Kasumi-1 (cell line): ENCODE measurements at places on chromosomes 13 and 19.

DNA sequence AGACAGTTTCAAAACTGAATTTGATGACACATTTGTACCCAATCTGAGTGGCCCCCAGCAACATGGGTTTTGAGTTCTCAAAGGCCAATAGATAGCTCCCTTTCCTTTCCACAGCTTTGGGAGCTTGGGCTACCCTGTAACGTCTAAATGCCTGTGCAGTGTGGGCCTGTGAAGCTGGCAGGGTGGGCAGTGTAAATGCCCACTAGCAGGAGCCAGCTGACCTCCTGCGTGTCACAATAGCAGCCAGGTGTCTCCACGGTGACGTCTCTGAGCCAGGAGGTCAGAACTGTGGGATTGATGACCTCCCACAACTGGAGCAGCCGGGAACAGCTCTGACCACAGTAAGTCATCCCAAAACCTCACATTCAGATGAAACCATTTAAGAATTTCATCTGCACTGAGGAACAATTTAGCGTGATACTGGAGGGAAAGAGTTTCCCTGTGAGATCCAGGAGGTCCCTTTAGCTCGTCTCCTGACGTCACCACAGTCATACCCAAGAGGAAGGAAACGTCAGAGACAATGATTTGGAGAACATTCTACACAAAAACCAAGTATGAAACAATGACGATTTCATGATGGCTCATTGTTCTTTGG lies at the start of gene IPO5:
IPO5 (plus strand) TSS at position 300 of the 595 bp plus-strand sequence. CDS start 23,022 bp downstream, outside the sequence.
- no peak for DNase-seq

DNA sequence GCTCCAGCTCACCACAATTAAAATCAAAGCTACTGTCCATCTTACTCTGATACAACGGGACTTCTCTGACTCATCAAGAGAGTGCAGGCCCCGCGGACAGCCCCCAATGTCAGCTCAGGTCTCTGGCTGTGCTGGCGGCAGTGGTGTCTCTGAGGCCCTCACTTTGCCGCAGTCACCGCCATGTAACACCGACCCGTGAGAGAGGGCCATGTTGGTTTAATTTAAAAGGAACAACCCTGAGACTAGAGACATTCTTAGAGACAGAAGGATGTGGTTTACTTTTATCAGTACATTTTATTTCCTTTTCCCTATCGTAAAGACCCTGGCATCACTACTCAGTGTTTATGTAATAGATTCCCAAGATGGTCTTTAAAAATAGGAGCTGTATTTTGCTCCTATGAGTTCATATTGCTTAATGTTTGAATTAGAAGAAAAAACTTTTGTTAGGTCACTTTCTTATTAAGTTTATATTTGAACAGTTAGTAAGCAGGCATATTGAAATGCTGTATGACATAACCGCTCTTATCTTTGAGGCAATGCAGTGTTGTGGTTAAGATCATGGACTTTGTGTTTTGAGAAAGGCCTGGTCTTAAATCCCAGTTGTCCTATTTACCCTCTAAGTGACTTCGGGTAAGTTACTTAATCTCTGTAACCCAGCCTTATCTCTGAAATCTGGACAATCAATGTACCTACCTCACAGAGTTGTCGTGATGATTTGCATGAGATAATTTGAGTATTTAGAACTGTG lies 23.4 kb downstream of the DGKH start:
- DNase-seq, result peak; percentile 17

- DNase-seq, result no peak
Observed at GRCh38 chr13:100528353-100528752, 60.2 kb downstream of the GGACT start.

- DNase-seq, result no peak
Observed at GRCh38 chr19:5632241-5632612, 9.3 kb downstream of the SAFB start.

GRCh38 chr13:95207769-95208366 lies 93.4 kb downstream of the ABCC4 start:
- DNase-seq, result no peak

GRCh38 chr13:105758918-105759860 lies 776.3 kb downstream of the EFNB2 start:
- no peak for DNase-seq

DNA sequence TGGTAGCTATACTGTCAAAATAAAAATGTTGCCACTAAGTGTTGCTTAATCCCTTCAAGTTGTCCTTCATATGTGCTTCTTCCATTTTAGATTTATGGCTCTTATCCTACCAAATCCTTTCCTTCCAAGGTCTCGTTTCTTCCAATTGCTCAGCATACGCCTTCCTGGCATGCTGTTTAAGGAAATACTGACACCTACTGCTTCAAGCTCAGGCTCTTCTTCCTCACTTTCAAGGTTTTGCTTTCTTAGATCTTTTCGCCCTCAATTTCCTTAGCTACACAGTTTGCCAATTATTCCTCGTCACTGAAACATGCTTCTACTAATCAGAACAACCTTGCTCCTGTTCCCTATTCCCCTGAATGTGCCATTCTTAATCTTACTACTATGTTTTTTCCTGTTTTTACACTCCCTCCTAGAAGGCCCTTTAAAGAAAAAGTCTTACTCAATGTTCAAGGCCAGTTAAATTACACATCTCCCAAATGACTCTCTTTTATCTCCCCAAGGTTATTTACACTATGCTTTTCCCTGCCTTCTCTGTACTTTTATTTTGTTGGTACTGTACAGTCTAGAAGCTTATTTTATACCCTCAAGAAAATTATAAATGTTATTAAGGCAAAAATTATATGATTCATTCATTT lies 343.1 kb downstream of the MZT1 start:
- DNase-seq, result no peak

- no peak for DNase-seq
Observed at GRCh38 chr13:32734511-32734910, 148.3 kb downstream of the PDS5B start.

DNA sequence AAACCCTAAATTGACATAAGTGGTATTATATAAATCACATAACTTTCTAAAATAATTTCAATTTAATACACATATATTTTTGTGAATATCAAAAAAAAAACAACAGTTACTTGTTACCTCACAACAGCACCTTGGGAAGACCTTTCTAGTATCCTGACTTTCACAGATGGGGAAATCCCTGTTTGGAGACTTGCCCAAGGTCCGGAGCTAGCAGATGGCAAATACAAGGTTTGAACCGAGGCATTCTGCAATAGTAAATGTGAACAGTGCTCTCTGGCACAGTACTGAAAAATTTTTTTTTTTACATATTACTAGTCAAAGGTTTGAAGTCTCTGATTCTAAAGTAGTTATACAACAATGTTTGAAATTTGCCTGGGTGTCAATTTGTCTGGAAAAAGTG lies 104.5 kb downstream of the SUCLA2 start:
- DNase-seq, result no peak

DNA sequence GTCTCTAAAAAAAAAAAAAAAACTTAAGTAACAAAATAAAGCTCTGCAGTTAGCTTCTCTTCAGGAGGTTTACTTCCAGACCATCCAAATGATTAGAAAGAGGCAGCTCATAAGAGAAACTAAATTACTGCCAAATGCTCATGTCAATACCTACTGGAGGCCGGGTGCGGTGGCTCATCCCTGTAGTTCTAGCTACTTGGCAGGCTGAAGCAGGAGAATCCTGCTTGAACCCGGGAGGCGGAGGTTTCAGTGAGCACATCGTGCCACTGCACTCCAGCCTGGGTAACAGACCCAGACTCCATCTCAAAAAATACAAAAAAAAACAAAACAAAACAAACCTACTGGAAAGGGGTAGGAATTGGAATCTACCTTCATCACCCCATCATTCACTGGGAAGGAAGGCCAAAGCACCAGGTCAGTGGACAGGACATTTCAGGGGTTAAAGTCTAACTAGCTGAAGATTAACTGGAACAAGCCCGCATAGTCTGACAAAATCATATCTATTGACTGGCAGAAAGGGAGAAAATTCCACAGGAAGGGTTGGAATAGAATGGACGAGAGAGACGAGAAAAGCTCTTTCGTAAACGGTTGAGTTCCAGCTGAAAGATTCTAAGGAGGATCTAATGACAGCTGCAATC lies 1.3 kb downstream of the ZFP14 start:
- no peak for DNase-seq

GRCh38 chr13:82822935-82823334 lies 1059.3 kb downstream of the SLITRK1 start:
- no peak for DNase-seq

DNA sequence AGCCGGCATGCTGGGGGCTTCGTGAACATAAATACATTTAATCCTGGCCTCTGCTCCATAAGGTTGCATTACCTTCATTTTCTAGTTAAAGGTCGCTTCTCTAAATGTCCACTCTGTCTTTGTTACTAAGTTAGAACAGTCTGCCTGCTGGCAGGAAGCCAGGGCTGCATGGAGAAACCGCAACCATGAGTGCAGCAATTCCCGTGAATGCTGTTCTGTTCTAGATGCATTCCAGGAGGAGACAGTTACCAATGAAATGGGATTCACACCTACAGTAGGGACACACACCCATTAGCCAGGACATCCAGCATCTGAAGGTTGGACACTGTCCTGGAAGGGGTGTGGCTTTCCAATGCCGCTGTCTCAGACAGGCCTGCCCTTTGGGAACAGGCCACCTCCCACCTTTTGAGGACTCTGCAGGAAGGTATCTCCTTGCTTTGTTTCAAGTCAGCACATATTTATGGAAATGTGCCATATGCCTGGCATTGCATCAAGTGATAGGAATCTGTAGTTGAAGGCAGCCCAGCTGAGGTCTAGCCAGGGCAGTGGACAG lies 129.7 kb downstream of the SLC7A1 start:
- no peak for DNase-seq

GRCh38 chr19:1767464-1767933 lies 14.2 kb downstream of the ONECUT3 start:
- DNase-seq, result peak; percentile 11

DNA sequence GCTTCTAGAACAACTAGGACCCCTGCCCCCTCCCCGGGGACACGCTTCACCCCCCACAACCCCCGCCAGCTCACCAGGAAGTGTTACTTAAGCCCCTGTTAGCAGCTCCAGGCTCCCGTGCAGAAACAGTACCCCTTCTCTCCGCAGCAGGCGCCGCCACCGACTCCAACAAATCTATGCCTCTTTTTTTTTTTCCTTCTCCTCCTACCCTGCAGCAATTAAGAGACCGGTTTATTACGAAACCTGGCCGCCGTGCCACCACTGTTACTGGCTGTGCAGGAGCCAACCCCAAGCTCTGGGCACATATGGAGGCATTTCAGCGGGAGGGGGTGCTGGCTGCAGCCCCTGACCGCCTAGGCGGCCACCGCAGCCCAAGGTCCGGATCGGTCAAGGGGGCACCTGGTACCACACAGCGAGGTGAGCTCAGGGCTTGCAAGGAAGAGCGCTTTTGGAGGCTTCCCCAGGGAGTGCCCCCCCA lies 2.4 kb downstream of the GADD45B start:
- DNase-seq, result peak; percentile 92

- DNase-seq, result peak; percentile 42
Observed at GRCh38 chr13:96229356-96229755, 139.4 kb downstream of the HS6ST3 start.

- no peak for DNase-seq
Observed at GRCh38 chr13:26941345-26942174, 181.0 kb upstream of the GPR12 start.

DNA sequence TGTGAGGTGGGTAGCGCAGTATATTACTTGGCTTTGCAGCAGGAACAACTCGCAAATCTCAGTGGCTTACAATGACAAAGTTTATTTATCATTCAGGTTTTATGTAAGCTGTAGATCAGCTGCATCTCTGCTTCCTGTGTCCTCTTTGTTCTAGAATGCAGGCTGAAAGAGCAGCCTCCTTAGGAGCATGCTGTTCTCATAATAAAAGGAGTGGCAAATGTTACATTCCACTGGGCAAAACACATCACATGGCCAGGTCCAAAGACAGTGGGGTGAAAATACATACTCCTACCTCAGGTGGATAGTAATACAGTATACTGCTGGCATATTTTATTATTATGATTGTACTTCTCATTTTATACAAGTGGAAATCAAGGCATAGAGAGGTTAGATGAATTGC lies 1.2 kb upstream of the CSNK1A1L start:
- no peak for DNase-seq

DNA sequence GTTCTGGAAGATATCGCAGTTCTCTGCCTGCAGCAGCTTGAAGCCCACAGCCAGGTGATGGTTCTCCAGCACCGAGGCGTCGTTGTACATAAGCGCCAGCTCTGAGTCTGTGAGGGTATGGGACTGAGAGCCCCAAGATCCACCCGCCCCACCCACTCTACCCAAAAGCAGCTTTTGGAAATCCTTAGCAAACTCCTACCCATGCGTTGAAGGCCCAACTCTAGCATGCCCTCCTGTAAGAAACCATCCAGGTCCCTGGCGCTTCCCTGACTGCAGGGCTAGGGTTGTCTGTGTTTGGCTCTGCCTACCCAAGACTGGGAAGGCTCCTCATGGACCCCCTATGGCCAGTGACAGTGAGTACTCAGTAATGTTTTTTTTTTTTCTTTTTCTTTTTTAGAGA lies 9.4 kb downstream of the PDE4C start:
- no peak for DNase-seq

GRCh38 chr19:35207391-35207871 lies 21.1 kb downstream of the FAM187B start:
- DNase-seq, result no peak

GRCh38 chr13:91399189-91400062 lies 1.0 kb downstream of the GPC5 start:
- no peak for DNase-seq

DNA sequence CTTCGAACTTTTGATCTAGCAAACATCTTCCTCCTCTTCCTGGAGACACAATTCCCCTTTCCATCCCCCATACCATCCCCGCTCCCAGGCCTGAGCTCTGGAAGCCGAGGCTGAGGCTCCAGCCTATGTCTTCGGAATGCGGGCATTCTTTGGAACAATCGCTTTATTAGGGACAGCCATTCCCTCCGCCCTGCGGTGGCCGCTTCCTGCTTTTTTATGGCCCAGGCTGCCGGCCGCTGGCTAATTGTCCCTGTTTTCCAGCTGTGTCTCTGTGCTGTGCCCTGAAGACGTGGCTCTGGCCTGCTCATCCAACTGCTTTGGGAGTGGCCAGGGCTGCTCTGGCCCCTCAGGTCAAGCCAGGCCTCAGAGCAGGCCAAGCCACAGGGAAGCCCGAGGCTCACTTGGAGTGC lies 2.1 kb upstream of the CDX2 start:
- DNase-seq, result no peak

- no peak for DNase-seq
Observed at GRCh38 chr19:8155318-8155717, 5.9 kb upstream of the FBN3 start.

- peak; percentile 34 for DNase-seq
Observed at GRCh38 chr19:41993612-41994483, at the start of gene ATP1A3. ATP1A3 (minus strand) TSS chr19:41994230; CDS start chr19:41994076, 154 bp downstream.

GRCh38 chr19:17234911-17235299 lies 8.9 kb downstream of the OCEL1 start:
- DNase-seq, result peak; percentile 48

GRCh38 chr13:30331331-30331771 lies 24.0 kb upstream of the KATNAL1 start:
- no peak for DNase-seq

GRCh38 chr13:24271601-24272451 lies 37.6 kb upstream of the C1QTNF9 start:
- peak; percentile 33 for DNase-seq

GRCh38 chr13:98710521-98710920 lies 42.0 kb downstream of the SLC15A1 start:
- DNase-seq, result no peak
